ENCODE measurements at places on chromosomes 12 and 14.
A peak's percentile ranks its signal among the peaks of the same experiment; 100 is the strongest.

GRCh38 chr14:106631879-106632278, 1105.5 kb downstream of the TMEM121 start:
- no peak for DNase-seq

- no peak for DNase-seq
Observed at GRCh38 chr12:75642226-75642625, 130.8 kb upstream of the KRR1 start.

DNA sequence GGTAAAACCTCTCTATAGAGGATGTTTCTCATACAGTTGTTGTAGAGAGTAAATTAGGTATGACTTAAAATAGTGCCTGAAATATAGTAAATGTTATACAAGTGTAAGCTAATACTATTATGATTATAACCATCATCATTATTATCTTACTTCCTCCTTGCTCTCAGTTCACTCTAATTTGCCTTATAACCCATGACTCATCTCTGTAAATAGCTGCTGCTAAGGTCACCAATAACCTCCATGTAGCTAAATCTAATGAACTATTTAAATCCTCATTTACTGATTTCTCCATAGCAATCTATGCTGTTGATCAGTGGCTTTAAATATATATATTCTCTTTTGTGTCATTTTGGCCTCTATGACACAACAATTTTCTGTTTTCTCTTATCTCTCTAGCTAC, 109.6 kb downstream of the RMST start:
- DNase-seq, result no peak

DNA sequence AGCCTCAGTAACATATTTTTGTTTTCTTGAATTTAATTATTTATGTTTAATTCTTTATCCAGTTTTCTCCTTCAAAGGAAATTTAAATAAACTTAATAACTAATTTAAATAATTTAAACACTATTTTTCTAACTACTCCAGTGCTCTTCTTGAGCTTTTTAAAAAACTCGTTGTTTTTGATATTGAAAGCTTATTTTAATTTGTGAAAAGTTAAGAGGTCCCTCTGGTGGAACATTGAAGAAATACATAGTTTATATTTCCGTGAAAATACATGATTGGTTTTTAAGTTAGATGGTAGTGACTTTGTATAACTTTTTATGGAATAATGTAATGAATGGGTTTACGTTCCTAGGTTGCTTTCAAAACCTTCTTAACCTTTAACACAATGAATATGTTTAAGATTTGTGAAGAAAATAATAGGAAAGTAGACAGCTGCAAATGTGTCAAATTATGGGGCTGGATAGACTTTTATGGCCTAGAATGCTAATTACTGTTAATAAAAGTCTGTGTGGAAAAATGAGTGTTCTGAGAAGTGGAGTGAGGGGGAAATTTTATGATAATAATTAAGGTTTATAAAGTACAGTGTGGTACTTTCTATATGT, 45.9 kb upstream of the MSRB3 start:
- no peak for DNase-seq

- no peak for DNase-seq
Observed at GRCh38 chr12:45732936-45733335, 3.4 kb downstream of the ARID2 start.

- no peak for DNase-seq
Observed at GRCh38 chr12:5873281-5873919, 71.7 kb downstream of the ANO2 start.

GRCh38 chr12:45468751-45469615, 253.1 kb downstream of the ANO6 start:
- DNase-seq, result no peak

DNA sequence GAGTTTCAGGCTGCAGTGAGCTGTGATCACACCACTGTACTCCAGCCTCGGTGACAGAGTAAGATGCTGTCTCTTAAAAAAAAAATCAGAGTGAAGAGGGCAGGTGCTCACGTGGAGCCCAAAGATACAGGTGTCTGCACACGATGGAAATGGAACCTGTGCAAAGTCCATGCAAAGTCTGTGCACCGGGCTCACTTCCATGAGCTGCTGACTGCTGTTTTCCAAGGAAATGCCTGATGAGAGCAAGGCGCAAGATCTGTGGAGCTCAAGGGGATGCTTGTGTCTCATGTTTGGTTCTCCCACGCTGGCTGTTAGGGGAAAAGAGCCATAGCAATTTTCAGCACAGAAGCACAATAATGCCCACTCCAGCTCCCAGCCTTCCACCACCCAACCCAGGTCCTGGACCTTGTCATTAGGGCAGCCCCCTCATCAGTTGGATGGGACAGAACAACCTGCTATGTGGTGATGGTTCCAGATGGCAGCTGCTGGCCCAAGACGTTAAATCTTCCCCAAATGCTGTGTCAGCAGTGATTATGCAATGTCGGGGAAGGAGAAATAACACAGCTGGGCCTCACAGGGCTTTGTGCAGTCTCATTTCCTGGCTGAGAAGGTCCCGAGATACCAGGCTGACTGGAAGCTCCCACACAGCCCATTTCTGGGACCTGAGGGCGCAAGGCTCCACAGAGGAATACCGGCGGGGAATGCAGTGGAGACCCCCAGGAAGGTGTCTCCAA, 27.9 kb upstream of the DICER1 start:
- DNase-seq, result peak; percentile 52

- no peak for DNase-seq
Observed at GRCh38 chr14:102185360-102185759, 45.7 kb downstream of the WDR20 start.

GRCh38 chr12:92434607-92435025, 268.2 kb upstream of the PLEKHG7 start:
- no peak for DNase-seq

GRCh38 chr12:2691006-2691344, 103.8 kb upstream of the FKBP4 start:
- DNase-seq, result no peak

DNA sequence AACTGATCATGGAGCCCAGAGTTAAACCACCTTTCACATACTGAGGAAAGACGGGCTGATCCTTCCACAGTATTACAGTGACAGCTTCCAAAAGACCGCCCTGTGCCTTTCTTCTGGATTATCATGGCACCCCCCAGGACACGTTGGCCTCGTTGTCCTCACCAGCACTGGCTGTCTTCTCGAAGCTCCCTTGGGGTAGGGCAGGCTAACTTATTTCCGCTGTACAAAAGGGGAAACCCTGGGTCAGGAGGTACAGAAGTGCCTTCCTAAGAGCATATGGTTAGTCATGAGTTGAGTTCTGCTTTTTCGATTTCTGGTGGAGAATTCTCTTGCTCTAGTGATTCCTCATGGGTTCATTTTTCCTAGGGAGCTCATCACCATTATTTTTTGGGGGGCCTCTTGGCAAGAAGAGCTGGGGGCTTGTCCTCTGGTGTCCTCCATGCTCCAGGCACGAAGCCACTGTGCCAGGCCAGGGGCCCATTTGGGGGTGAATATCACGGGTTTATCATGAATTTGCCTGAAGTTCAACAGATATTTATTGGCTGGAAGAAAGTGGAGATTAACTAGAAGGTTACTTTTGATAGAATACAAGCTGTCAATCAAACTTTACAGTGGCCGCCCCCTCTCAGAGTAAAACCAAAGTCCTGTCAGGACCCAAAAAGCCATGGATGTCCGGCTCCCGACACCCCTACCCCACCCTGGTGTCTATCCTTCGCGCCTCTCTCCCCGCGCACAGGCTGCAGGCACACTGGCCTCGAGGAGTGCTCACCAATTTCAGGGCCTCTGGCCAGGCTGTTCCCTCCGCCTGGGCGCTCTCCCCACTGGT, 8.8 kb upstream of the TRAF3 start:
- peak; percentile 59 for DNase-seq

DNA sequence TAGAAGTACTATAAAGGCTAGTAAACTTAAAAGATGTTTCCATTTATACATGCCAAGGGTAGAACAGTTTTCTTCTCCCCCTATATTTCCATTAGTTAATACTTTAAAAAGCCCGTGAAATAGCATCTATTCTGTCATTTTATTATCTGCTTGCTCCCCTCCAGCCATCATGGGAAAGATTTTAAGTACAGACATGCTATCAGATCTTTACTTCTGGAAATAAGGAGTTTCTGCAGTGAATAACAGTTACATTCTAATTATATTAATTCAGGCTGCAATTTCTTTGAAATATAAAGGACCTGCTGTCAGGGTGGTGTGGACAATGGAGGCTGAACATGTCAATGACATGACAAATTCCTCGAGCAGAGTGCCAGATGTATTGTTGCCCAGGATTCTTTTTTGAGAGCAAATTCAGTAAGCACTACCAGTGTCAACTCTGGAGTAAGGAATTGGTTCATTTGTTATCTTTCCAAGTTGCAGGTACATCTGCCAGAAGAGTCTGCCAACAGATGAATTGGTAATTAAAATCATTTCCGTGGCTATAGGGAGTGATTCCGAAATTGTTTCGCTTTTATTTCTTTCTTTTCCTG, 151.3 kb downstream of the BTG1 start:
- DNase-seq, result no peak

GRCh38 chr12:12979731-12980259, 20.3 kb downstream of the HEBP1 start:
- peak; percentile 58 for DNase-seq

GRCh38 chr12:95202691-95203486, 14.4 kb downstream of the FGD6 start:
- peak; percentile 18 for DNase-seq

- DNase-seq, result no peak
Observed at GRCh38 chr12:40055776-40056175, 50.1 kb downstream of the SLC2A13 start.

GRCh38 chr14:77561881-77562280, 54.6 kb downstream of the SPTLC2 start:
- DNase-seq, result no peak

DNA sequence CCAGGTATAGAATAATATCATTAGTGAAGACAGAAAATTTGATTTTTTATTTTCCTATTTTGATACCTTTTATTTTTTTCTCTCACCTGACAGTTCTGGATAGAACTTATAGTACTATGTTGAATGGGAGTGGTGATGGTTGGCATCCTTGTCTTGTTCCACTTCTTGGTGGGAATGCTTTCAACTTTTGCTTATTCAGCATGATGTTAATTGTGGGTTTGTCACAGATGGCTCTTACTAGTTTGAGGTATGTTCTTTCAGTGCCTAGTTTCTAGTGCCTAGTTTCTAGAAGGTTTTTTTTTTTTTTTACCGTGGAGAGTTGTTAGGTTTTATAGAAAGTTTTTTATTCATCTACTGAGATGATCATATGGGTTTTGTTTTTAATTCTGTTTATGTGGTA, 516.3 kb upstream of the NOVA1 start:
- DNase-seq, result no peak

- peak; percentile 68 for DNase-seq
Observed at GRCh38 chr12:124661341-124661740, 93.9 kb upstream of the NCOR2 start.

DNA sequence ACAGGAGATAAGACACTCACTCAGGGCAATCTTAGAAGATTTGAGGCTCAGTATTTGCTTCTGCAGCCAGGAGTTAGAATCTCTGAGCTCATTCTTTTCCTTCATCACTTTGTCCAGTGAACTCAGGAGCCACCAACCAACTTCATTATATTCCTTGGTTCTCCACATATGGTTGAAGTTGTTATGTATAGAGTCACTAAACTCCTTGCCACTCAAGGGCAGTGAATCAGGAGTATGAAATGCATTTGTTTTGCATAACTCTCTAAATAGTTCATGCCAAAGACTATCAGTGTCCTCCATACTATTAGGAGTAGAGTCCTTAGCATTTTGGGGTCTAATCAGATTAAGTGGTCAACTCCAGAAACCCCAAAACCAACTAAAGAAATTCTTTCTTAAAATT, 150.6 kb downstream of the CCDC59 start:
- no peak for DNase-seq

- no peak for DNase-seq
Observed at GRCh38 chr14:29518335-29518734, 409.3 kb downstream of the PRKD1 start.

DNA sequence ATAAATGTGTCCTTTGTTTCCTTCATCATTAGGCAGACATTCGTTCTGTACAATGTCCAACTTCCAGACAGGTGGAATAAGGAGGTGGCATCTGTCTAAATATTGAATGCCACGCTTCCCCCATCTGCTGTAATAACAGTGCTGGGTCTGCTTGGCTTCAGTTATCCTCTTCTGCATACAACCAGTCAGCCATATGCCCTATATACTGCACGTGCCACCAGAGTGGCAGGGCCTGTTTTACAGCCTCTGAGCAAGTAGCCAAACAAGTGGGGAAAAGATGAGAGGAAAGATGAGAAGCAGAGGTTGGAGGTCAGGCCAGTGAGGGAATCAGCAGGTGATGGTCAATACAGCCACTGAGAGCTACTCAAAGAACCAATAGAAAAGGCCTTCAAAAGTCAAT, 55.4 kb downstream of the OTX2 start:
- DNase-seq, result no peak

DNA sequence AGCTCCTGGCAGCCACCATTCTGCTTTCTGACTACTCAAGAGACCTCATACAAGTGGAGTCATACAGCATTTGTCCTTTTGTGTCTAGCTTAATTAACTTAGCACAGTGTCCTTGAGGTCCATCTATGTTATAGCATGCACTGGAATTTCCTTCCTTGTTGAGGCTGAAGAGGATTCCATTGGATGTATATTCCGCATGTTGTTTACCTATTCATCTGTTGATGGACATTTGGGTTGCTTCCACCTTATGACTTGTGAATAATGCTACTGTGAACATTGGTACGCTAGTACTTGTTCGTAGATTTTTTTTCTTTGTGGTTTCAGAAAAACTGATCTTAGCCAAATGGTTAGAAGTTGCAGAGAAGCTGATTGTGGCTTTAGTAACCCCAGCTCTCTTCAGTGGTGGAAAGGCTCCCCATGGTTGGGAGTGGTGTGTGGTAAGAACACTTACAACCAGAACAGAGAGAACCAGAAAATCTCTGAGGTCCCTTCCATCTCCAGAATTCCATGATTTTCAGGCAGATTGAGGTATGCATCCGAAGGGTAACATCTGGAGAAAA, 118.4 kb downstream of the SAMD4A start:
- DNase-seq, result no peak

GRCh38 chr12:27635349-27635972, 60.8 kb upstream of the REP15 start:
- peak; percentile 73 for DNase-seq

DNA sequence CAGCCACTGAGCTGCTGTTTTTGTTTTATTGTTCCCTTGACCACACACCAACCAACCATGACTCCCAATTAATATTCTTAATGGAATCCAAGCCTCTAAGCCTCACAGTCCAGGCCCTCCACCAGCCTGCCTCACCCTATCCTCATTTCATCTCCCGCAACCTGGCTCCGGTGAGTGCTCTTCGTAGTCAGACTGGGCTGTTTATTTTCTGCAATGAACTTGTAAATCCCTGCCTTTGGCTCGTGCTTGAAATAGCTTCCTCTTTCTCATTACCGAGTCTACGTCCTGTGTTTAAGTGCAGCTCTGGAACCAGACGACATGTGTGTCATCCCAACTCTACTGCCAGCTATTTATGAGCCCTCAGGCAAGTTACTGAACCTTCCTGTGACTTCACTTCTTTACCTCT, 12.4 kb upstream of the ETFBKMT start:
- DNase-seq, result no peak

- DNase-seq, result no peak
Observed at GRCh38 chr12:67410667-67411067, 141.5 kb downstream of the CAND1 start.

- DNase-seq, result no peak
Observed at GRCh38 chr12:77689510-77690086, 141.1 kb upstream of the NAV3 start.

GRCh38 chr14:34098045-34098984, 147.4 kb upstream of the EGLN3 start:
- peak; percentile 64 for DNase-seq

GRCh38 chr12:24460099-24460498, 488.8 kb downstream of the BCAT1 start:
- no peak for DNase-seq

GRCh38 chr14:59983048-59983447, 63.1 kb downstream of the LRRC9 start:
- no peak for DNase-seq

Measured in Ammon's horn (tissue), 1 donor.